D341Med (cell line): ENCODE measurements at places on chromosomes 3 and 15.

DNA sequence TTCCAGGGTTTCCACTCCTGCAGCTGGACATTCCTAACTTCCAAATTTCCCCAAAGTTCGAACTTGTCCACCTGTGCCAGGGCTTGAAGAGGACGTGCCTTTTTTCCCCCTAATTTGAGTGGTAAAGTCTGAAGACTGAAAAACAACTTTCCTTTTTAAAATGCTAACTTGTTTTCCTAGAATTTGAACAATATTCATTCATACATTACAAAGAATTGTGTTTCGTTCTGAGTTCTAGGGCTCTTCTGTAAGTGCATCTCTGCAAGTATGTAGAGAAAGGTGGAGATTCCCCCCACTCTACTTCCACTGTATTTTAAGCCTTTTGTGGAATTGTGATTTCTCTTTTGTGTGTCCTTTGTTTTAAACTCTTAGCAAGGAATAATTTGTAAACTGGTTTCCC lies 9.4 kb downstream of the DPH3 start:
- DNase-seq = no peak

GRCh38 chr3:122100083-122100482 lies 44.9 kb downstream of the CD86 start:
- no peak for DNase-seq

DNA sequence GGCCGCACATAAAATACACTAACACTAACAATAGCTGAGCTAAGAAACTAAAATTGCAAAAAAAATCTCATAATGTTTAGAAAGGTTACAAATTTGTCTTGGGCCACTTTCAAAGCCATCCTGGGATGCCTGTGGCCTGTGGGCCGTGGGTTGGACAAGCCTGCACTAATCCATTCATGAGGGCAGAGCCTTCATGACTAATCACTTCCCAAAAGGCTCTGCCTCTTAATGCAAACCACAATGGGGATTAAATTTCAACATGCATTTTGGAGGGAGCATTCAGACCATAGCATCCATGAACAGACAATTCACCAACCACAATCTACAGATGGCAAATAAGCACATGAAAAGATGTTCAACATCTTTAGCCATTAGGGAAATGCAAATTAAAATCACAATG lies 128.2 kb downstream of the SUCLG2 start:
- no peak for DNase-seq

- DNase-seq = peak; percentile 62
Measured at GRCh38 chr3:51384055-51384725, 901 bp upstream of the MANF start.

- no peak for DNase-seq
Measured at GRCh38 chr3:73787620-73788019, 162.9 kb upstream of the PDZRN3 start.

DNA sequence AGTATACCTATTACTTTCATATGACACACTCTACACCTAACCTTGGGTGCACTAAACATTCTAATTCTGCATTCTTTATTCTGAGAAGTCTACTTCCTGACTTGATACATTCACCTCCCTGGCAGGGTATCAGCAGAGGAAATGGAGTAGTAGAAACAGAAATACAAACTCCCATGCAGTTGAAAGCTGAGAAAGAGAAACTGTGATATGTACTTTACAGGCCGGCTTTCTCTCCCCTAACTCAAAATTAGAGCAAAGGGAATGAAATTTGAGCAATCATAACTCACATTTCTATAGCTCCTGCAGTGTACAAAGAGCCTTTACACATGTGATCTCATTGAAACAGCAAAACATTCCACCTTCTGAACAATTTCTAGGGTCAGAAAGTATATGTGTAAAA lies 135.5 kb upstream of the COL8A1 start:
- no peak for DNase-seq

- DNase-seq = no peak
Measured at GRCh38 chr15:27268923-27269322, 297.9 kb downstream of the GABRG3 start.

- no peak for DNase-seq
Measured at GRCh38 chr15:80489030-80489594, 84.9 kb downstream of the ARNT2 start.

GRCh38 chr3:137946356-137946973 lies 63.5 kb upstream of the CLDN18 start:
- DNase-seq = peak; percentile 74

- DNase-seq = no peak
Measured at GRCh38 chr3:16810593-16811367, 74.0 kb upstream of the PLCL2 start.

DNA sequence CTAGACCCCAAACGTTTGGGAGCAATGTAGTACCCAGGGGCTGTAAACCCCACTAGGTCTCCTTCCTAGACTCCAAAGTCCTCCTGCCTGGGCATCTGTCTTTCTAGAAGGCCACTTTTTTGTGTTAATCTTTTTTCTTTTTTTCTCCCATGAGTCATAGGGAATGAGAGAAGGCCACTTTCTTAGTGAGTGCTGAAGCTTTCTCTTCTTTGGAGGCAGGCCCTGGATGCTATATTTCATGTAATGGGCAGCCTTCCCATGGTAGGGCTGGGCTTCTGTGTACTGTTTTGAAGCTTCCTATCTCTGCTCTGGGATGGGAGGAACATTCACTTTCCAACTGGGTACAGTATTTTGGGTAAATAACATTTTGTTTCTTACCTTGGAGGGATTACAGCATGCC lies 15.2 kb upstream of the RTP2 start:
- no peak for DNase-seq

DNA sequence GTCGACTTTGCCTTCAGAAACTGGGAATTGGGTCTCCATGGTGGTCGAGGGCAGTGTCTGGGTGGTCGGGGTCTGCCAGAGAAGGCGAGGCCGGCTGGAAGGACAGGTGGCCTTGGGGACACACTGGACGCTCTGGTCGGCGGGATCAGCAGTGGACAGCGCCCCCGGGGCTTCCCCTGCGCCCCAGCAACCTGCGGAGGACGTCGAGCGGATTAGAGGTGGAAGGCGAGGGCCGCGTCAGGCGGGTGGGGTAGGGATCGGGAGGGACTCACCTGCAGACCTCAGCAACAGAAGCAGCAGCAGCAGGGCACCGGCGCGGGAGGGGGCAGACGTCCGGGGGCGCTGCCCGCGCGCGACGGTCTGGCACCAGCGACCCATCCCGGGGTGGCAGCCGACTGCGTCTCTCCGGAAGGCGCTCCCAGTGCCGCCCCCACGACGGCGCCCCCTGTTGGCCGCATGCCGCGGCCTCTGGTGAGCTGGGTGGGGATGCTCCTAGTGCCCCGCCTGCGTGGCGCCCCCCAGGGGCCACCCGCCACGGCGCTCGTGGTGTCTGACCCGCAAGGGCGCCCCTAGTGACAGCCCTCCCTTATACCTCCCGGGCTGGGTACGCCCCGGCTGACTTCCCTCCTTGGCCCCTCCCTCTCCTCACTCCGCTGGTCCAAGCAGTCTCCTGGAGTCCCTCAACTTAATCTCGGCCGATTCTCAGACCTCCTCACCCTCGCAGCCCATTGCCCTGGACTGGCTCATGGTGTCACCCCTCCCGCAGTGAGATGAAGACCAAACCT lies at the start of gene PRSS50:
PRSS50 (minus strand) TSS at position 423 of the 785 bp plus-strand sequence; CDS start at position 378, 45 bp downstream.
- DNase-seq = peak; percentile 40

GRCh38 chr3:2372306-2372705 lies 273.6 kb downstream of the CNTN4 start:
- no peak for DNase-seq

DNA sequence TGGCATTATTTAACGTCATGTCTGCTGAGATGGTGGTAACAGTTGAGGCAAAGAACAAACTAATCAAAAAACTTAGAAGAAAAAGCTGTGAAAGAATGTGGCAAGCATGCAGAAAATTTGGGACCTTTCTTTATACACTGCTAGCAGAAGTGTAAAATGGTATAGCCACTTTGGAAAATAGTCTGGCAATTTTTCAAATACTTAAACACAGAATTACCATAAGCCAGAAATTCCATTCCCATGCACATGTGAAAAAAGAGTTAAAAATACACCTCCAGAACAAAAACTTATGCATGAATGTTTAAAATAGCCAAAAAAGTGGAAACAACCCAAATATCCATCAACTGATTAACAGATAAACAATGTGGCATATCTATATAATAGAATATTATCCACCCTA lies 613.3 kb downstream of the TBL1XR1 start:
- DNase-seq = no peak

DNA sequence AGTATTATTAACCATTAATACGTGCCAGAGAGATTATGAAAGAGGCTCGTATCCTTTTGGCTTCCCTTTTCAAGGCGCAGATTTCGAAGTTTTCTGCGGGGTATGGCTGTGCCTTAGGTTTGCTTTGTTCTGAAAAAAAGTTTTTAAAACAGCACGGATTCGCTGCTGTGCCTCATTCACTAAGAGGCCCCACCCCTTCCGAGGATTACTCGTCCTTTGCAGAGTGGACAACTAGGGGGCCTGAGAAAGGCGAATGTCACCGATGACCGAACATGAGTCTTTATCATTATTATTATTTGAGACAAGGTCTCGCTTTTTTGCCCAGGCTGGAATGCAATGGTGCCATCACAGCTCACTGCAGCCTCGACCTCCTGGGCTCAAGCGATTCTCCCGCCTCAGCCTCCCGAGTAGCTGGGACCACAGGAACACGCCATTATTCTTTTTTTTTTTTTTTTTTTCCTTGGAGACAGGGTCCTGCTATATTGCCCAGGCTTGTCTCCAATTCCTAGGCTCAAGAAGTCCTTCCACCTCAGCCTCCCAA lies 684 bp upstream of the RPS27L start:
- no peak for DNase-seq

DNA sequence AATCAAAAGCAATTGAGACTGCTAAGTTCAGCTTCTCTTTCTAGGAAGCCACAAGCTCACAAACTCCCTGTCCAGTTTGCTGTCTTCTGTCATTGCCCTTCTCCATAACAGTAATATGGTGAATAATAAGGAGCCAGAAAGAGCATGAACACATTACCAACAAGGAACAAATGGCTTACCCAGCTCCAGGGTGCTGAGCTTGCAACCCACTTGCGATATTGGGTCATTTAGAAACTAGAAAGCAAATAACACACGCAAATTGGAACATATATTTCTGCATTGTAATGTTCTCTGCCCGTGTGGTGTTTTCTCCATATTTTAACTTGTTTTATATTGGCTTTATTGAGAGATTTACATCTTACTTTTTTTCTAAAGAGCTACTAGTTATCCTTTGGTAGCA lies 325.3 kb downstream of the GBE1 start:
- no peak for DNase-seq

DNA sequence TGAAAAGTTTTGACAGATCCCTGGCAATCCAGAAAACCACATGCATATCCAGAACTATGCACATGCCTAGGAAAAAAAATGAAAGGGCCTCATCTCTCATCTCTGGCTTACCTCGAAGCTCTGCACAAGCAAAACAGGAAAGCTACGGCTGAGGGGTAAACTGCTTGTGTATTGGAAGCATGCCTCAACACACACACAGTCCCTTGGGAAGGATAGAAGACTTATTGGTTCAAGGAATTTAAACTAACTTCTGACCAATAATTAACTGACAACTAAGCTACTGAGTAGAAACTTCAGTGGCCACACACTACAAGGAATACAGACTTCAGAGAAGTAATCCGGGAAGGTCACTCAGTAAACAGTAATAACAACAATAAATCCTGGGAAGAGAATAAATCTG lies 59.9 kb upstream of the POMGNT2 start:
- DNase-seq = no peak

GRCh38 chr3:64454179-64454578 lies 228.9 kb upstream of the PRICKLE2 start:
- no peak for DNase-seq

DNA sequence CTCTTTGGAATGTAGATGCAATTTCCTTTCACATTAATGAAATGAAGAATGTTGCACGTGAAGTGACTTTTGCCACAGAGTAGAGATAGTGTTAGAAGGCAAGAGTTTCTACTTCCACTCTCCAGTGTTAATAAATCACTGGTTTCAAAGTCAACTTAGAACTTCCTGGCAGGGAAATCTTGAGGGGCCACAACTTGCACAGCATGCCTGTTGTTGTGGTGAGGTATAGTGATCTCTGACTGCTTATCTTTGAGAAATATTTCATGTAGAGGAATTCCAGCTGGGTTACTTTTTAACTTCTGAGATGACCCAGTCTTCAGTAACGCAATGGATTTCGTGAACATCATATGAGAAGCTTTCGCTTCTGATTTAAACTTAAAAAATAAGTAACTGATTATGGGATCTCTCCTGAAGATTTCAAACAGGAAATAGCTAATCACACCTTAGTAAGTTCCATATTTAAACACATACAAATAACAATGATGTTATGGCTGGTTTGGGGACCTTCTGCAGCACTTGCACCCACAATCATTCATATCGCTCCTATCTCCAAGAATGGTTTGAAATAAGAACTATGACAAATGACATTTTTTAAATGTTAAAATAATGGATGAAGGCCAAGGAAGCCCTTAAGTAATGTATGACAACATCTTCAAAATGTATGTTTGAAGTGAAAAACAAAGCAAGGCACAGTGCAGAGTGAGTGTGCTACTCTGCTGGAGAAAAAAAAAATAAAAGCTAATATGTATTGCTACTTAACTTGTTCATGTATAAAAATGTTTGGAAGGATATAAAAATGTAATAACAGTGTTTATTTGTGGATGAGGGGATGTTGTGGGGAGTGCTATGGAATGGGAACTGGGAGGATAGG lies 726.5 kb upstream of the NECTIN3 start:
- DNase-seq = no peak

GRCh38 chr15:77641999-77642398 lies 9.3 kb upstream of the LINGO1 start:
- no peak for DNase-seq

DNA sequence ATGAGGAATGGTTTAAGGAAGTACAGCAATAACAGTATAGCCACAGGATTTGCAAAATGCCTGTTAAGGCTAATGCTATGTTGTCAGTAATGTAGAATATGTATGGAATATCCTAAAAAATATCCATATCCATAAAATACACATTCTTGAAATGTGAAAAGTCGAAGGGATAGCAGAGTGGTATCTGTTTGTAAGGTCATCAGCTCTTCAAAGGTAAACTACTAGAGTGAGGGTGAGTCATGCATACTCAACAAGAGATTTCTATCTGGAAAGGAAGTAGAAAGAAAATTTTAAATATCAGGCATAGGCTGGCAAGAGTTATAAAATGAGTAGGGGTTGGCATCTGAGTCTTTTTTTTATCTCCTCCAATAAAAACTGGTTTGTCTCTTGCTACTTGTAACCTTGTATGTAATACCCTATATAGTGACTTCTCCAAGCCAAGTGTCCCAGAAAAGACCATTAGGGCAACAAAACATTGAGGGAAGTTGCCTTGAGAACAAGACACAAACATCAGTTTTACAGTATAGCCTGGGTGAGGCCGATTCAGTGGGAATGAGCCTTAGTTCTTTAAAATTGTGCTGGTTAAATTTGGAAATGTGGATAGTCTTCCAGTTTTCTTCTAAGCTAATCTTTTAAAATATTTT lies 103.1 kb downstream of the SPATA16 start:
- DNase-seq = no peak
